CD4-positive, alpha-beta T cell treated with Interleukin-4 for 1 hour (primary cell): ENCODE measurements at places on chromosomes 12 and 14.

DNA sequence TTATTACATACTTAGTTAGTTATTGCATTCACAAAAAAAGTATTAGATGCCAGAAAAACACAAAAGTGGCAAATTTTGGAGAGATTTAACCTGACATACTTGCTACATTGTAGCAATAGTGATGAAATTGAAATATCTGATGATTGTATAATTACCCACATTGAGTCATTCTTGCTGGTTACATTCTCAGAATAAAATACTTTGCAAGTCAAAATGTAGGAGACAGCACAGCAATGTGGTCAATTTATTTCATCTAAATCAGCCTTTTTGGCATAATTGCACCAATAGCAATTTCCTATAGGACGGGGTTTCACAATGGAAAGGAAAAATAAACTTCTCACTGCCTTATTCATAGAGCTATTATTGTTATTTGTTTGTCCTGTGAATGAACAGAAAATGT, 125.0 kb upstream of the ETV6 start:
- DNase-seq = no peak

DNA sequence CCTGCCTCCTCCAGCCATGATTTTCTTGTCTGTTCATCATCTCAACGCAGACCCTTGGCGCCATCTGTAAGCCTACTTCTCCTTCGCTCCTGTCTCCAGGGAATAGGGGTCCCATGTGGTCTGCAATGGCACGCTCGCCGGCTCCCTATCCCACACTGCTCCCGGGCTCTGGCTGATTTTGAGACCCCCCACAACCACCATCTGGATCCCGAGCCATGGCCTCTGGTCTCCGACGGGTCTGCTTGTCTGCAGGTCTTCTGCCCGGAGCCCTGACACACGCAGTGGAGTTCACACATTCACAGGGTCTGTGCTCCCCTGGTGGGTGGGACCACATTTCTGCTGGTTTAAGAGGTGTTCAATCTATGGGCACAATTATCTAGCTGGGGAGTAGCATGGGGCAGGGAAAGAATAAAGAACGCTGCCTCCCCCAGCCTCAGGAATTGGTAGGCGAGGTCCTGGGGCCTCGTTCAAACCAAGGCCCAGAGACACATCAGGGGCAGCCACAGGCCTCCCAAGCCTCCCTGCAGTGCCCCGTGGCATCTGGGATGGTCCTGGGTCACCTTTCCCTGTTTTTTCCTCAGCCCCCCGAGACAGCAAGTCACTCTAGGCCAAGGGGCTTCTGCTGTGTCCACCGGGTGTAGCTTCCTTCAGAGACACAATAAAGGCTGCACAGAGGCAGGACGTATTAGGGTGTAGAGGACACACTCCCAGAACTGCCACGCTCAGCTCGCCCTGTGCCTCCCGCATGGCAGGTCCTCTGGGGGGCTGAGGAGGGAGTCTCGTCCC, 21.5 kb downstream of the FZD10 start:
- DNase-seq = no peak

- no peak for DNase-seq
These were observed 145.2 kb upstream of the KRR1 start for GRCh38 chr12:75656648-75657047.

DNA sequence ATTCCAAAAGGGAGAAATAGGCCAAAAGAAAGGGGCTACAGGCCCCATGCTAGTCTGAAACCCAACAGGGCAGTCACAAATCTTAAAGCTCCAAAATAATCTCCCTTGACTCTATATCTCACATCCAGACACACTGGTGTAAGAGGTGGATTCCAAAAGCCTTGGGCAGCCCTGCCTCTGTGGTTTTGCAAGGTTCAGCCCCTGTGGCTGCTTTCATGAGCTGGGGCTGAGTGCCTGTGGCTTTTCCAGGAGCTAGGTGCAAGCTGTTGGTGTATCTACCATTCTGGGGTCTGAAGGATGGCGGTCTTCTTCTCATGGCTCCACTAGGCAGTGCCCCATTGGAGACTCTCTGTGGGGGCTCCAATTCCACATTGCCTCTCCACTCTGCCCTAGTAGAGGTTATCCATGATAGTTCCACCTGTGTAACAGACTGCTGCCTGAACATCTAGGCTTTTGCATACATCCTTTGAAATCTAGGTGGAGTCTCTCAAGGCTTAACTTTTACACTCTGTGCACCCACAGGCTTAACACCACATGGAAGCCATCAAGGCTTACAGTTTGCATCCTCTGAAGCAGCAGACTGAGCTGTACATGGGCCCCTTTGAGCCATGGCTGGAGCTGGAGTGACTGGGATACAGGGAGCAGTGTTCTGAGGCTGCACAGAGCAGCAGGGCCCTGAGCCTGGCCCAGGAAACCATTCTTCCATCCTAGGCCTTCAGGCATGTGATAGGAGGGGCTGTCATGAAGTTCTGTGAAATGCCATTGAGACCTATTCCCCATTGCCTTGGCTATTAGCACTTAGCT, 66.5 kb upstream of the ABCD2 start:
- no peak for DNase-seq

DNA sequence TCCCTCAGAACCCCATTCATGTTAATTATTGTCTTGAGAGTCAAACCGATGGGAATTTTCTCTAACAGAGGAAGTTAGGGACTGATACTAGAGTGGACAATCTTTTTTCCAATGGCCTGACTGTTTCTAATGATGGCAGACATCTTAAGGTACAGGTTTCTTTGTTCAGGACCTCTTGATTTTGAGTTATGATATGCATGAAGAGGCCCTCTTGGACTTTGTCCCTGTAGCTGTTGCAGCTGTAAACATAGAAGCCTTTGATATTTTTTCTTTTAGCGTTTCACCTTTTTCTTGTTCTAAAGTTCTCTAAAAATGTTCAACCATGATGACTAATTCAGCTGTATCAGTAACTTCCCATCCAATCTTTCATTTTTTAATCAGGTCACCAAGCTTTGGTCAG, 53.0 kb downstream of the LGR5 start:
- DNase-seq = no peak

- DNase-seq = no peak
These were observed 350.2 kb downstream of the DIO2 start for GRCh38 chr14:79861111-79861510.
